ENCODE measurements at places on chromosomes 13 and 19. TPM values are rescaled to one million over a fixed set of nuclear protein-coding genes. Genes with fewer than 3 reads are reported as not detected.

Gene HCN2
- total RNA-seq = 50.9 TPM

Gene FCER2
- not detected for total RNA-seq

Gene RNF6
- 25.5 TPM for total RNA-seq

Gene TSSK6
- total RNA-seq = 1.6 TPM
